NCI-H187 treated with DMSO at 0.1 percent for 48 hours (cell line): ENCODE measurements at places on chromosomes 4 and X.

DNA sequence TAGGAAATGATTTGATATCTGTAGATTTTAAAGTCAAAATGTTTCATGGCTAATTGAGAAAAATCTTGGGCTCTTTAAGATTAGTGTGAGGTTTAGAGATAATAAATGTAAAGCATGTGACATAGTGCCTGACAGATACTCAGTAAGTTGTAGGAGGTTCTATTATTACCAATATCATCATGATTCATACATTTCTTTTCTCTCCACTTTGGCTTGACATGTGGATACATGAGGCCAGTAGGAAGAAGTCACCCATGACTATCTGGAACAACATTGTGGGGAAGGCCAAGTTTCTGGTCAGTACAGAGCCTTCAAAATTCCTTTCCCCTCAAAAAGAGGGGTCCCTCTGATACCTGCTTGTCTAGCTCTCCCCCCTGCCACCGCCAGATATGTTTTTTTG is 91.2 kb upstream of the SORBS2 start:
- DNase-seq = no peak

DNA sequence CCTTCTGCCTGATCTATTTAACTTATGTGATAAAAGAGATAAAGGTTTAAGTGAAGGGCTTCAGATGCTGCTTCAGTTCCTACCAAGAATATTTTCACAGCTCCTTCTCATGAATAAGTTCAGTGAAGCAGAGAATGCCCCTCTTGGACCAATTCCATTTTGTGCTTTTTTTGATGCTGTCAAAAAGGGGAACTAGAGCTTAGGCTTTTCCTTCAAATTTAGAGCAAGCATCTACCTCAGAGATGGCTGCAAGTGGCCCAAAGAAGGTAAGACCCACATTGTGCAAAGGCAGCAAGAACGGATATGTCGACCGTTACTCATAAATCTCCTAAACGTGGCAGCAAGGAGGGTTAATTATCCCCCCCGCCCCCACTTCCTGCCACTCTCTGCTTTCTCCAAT is 4.5 kb downstream of the CHRDL1 start:
- DNase-seq = no peak

- DNase-seq = no peak
Measured at GRCh38 chr4:38759113-38759789, 23.5 kb downstream of the TLR10 start.

GRCh38 chr4:118736900-118737299 is 51.7 kb downstream of the METTL14 start:
- no peak for DNase-seq

DNA sequence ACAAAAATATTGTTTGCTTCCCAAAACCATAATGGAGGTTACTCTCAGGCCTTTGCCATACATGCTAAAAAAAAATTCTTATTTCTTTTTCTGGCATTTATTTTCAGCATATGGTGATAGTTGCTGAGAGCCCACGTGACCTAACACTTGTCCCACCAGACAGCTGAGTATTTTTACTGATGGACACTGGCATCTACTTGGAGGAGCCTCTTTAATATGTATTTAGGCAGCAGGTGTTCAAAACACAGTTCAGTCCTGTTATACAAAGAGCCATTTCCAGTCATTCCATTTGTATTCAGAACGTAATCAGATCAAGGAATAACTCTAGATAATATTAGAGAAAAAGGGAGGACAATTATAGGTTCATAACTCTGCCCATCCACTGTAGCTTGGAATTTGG is 95.5 kb downstream of the CXCL13 start:
- no peak for DNase-seq
